ENCODE measurements at places on chromosomes 5 and 9.

GRCh38 chr5:34838785-34839714 lies at the start of gene TTC23L:
Gene TTC23L (plus strand): TSS chr5:34839164. CDS start chr5:34840672, 1,508 bp downstream.
- peak; percentile 88 for DNase-seq

- no peak for DNase-seq
Measured at GRCh38 chr9:85653153-85653552, 88.6 kb downstream of the AGTPBP1 start.

DNA sequence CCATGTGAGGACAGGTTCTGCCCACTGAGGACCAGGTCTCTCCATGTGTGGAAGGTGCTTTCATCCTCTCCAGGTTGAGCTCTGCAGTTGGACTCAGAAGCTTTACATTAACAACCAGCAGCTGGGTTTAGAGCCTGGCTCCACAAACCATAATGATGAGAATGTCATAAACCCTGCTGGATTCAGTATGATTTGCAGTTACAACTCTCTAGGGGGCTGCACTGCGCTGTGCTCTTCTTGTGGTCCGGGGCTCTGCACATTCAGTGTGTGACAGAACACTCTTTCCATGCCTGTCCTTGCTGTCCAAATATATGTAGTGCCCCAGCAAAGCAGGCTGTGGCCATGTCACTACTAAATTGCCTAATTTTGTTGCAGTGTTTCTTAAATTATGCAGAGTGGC lies 334.3 kb downstream of the ICE1 start:
- DNase-seq: no peak

- DNase-seq: no peak
Measured at GRCh38 chr9:70557661-70558369, 143.4 kb upstream of the KLF9 start.

DNA sequence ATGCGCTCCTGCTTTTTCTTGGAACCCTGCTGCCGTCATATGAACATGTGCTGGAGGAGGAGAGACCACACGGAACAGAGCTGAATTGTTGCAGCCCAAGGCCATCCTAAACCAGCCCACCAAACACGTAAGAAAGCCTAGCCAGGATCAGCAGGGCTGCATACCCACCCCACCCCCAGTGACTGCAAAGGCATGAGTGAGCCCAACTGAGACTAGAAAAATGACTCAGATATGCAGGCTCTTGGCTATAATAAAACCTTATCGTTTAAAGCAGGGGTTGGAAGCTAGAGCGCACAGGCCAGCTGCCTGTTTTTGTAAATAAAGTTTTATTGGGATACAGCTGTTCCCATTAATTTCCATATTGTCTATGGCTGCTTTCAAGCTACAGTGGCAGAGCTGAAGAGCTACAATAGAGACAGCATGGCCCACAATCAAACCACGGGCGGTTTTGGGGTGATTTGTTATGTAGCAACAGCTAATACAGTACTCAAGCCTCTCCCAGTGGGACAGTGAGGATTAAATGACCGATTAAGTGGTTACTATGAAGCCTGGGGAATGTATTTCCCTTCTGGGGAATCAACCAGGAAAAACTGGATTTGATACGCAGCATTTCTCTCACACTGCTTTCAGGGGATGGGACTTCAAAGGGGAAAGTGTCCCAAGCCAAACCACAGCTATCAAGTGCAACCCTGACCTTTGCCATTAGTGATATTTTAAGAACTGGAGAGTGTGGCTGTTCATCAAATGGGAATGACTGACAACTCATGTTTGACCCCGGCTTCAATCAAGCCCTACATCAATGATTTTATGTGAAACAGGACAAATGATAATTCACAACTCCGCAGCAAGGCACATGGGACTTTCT lies 6.3 kb downstream of the SHB start:
- DNase-seq: no peak

DNA sequence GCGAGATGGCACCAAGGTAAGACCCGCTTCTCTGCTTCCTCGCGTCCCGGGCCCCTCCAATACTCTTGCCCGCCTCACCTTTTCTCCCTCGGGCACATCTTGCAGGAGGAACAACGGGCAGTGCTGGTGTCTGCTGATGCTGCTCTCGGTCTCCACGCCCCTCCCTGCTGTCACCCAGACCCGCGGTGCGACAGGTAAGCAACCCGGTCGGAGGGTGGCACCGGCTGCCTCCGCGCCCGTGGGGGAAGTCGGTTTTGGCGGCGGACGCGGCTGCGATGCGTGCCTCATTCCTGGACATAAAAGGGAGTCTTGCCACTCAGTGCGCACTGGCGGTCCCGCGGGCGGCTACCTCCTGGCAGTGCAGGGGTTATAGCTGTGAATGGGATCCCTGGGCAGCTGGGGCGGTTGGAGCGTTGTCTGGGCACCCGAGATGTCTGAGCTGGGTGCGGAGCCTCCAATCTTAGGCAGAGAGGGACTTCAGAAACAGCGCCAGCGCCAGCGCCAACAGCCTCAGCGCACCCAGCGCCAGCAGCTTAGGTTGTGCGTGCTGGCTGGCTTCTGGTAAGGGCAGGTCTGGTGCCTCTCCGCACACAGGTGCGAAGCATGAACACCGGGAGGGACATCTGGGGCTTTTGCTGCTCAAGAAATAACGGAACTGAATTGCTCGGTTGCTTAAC lies 488 bp downstream of the COL15A1 start:
- DNase-seq: no peak

- DNase-seq: no peak
Measured at GRCh38 chr9:12784461-12785259, 9.8 kb downstream of the LURAP1L start.

- DNase-seq: no peak
Measured at GRCh38 chr9:86485359-86485758, 131.1 kb upstream of the TUT7 start.

- no peak for DNase-seq
Measured at GRCh38 chr5:101047181-101047580, 144.1 kb upstream of the ST8SIA4 start.

DNA sequence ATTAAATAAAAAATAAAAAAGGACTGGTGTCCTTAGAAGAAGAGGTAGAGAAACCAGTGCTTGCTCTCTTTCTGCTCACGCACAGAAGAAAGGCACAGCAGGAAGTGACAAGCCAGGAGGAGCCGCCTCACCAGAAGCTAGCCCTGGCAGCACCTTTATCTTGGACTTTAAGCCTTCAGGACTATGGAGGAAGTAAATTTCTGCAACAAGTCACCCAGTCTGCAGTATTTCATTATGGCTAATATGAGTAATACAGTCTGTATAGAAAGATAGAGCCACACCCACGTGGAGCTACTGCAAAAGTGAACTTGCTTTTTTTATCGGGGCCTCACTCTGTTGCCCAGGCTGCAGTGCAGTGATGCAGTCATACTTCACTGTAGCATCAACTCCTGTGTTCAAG lies 68.4 kb downstream of the PDZD2 start:
- no peak for DNase-seq

DNA sequence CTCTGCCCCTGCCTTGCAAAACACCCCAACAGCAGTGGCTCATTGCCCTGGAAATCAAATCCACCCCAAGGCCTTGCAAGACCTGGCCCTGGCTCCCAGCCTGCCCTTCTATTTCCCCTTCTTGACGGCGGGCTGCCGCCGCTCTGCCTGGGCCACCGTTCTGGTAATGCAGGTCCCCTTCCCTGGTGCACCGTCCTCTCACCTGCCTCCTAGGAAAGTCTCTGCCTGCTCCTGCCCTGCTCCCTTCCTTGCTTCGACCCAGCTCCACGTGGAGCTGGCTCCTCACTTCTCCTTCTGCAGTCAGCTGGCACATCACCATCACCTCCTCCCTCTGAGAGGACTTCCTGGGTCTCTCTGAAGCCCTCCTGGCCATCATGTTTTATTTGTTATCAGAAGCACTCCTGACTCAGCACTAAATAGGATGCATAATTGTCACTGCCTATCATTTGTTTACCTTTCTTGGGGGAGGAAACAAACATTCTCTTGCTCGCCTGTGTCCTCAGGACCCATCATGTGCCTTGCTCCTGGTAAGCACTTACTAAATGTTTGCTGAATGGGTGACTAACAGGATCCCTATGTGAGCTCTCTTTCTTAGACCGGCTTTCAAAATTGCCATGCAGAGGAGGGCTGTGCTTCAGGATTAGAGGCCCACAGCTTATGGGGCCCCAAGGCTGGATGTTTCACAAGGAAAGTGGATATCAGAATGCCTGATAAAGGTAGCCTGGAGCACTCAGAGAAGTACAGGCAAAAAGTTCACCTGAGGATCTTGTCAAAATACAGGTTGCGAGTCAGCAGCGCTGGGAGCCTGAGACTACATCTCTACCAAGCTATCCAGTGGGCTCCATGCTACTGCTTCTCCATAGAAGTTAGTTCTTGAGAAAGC lies 19.6 kb upstream of the C5orf47 start:
- no peak for DNase-seq

GRCh38 chr9:100575765-100576386 lies 2.0 kb upstream of the CAVIN4 start:
- no peak for DNase-seq

- DNase-seq: no peak
Measured at GRCh38 chr9:134271338-134272301, 54.6 kb upstream of the RXRA start.

DNA sequence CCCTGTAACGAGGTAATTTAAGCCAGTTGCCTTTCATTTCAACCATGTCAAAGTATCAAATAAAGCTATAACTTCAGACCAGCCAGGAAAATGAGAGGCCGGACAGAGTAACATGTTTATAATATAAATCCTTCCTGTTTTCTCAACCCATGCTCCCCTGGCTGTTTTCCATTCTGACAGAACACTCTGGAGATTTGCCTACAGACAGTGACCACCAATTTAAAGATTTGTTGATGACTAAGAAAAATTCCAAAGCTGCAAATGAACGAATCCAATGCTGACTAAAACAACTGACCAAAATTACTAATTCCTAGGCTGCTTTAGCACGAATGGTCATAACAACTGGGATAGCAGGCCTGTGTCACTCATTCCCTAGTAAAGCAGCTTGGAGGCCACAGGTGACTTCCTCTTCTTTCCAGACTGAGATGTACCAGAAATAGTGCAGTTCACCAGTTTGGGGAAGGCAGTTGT lies 141.4 kb downstream of the AOPEP start:
- DNase-seq: no peak

GRCh38 chr5:4924577-4924976 lies 215.6 kb upstream of the ADAMTS16 start:
- DNase-seq: no peak

DNA sequence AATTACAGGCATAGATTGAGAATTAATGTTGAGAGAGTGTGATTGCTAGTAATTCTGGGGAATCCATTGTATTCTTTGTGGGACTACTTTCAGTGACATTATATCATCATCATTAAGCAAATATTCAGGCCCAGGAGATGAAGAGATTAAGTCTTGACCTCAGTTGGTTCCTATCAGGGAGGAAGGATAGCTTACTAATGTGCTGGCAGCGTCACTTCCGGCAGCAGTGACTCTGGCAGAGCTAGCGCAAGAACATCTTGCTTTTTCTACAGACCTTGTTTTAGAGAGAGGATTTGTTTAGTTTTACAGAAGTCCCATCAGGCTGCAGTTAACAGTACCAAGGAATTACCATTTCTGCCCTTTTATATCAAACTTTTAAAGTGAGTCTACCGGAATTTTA lies 20.3 kb downstream of the OSTF1 start:
- DNase-seq: no peak

DNA sequence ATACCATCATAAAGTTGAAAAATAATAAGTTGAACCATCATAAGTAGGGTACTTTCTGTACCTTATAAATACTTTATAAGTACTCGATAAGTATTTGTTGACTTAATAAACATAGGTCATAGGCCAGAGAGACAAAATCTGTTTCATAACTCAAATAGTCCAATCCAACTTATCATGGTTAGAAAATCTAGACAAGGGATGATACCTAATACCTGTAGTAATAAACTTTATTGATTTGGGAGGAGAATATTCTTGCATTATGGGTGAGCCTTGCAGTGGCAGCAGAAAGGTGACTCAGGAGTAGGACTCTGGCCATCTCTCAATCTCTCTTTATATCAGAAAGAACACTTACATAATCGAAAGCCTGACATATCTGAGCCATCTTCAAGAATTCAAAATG lies 466.8 kb upstream of the GRIN3A start:
- DNase-seq: no peak

DNA sequence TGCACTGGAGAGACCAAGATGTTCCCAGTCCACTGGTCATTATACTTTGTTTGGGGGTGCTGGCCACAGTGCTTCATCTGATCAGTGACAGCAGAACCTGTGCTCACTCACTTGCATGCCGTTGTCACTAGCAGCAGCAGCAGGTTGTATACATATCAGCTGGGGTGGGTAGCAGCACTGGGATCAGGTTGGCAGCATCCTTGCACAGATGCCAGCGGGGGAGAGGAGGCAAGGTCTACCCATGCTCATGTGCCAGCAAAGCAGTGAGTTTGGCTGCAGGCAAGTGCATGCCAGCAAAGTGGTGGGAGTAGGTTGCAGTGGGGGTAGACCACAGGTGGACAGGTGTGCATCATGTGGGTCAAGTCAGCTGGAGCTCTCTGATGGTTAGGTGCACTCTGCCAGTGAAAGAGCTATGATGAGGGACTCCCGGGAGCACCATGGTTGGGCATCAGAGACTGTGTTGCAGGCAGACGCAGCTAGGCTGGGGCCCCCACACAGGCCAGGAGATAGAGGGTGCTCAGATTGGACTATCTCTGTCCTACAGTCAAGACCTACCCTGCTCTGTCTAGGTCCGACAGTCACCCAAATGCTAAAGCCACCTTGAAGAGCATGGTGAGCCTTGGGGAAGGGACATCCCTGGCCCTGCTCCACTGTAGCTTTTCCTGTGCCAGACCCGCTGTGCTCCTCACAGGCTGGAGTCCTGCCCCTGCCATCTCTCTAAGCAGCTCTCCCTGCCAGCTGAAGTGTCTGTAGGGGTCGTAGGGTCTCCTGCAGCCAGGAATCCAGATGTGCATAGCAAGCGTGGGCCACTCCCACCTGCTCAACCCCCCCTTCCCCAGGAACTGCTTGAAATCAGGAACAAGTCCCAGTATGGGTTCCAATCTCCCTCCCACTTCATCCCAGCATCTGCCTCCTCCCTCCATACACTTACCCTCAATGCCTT lies 119.8 kb downstream of the RNF180 start:
- no peak for DNase-seq

DNA sequence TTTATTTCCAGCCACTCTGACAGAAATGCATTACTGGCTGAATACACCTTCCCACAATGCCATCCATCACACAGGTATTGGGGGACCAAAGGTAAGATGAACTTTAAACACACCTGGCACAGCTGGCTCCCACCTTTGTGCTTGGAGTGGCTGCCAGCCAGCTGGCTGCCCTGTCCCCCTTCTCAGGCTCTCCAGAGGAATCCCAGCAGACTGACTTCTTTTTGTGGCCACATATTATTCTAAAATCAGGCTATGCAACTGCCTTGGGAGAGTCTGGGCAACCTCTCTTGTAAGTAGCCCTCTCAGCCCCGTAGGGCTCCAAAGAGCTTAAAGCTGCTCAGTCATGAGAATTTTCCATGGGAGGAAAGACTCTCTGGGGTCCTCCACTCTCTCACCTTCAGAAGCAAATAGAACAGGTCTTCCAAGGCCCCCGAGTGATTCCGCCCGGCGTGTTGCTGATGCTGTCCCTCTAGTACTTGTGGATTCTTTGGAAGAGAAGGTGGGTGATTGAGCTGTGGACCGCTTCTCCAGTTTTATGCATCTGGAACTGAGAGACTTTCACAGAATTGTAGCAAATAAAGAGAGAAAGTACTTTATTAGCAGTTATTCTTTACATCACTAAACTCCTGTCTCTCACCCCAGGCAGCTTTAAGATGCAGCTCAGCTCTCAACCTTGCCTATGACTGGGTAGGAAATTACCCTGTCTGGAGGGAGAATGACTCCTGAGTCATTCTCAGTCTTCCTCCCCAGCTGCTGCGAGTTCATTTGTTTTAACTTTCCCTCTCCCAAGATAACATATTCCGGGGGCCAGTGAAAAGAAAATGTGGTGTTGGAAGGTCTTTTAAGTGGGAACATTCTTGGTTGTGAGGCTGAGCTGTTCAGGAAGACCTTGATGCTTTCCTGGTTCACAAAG lies 159.4 kb upstream of the PITX1 start:
- no peak for DNase-seq

Data from NCI-H187 (cell line).